ENCODE measurements at places on chromosomes 5 and 9.

DNA sequence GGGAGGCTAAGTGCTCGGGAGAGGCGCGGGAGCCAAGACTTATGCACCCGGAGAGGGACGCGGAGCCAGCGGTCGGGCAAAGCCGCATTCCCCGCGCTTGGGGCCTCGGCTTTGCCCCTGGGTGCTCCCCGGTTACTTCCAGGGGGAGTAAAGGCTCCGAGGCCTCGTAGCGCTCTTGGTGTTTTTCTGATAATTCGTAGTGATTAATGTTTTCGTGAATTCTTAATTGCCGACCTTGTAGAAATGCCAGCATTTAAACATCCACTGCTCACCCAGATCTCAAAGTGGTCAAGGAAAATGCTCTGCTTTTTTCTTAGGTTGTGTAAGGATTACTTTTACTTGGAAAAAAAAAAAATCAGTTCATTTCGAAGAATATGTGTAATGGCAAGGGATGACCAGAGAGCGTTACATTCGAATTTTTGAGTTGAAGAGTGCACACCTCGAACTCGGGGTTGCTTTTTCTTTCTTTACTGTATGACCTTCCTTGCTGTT, 654 bp upstream of the TUT7 start:
- DNase-seq, result no peak

GRCh38 chr5:20649966-20650365, 662.0 kb upstream of the CDH18 start:
- DNase-seq, result no peak

DNA sequence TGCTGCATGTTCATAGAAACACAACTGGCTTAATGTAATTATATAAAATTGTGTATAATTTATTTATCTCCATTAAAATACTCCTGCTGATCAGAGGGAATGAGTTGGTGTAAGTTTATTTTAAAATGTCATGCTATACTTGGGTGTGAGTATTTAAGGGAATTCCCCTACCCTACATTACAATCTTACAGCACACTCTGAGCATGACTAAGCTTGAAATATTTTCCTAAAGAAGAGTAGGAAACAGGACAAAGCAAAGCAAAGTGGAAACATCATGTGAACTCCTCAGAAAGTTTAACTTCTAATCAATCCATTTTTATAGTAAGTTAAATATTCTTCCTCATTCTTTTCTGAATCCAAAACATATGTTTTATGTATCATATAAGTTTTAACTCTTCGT, 1271.3 kb downstream of the EFNA5 start:
- no peak for DNase-seq

DNA sequence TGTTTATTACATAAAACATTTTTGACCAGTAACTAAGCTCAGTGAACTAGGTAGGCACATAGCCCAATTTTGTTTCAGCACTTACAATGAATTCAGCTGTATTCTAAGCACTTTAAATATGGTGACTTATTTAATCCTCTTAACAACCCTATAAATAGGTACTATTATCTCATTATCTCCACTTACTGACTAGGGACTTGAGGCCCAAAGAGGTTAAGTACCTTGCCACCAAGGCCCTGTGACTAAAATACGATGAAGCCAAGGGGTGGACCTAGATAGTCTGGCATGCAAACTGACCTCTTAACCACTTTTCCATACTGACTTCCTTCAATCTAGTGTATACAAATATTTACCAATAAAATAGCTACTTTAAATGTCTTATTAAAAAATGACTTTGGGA, 266.4 kb downstream of the ZNF608 start:
- no peak for DNase-seq

GRCh38 chr5:73387601-73388305, 60.8 kb downstream of the FOXD1 start:
- DNase-seq, result no peak

DNA sequence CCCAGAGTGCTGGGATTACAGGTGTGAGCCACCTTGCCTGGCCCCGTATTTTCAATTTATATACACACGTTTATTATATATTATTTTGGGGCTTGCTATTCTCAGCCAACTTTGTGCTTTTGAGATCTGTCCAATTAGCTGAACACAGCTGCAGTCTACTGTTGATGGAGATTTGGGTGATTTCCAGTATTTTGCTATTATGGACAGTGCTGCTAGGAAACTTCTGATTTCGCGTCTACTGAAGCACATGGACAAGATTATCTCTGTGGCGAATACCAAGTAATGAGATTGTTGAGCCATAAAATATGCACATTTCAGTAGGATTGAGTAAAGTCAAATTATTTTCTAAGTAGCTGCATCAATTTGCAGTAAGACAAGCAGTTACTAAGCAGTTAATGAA, 1731.2 kb upstream of the CDH6 start:
- DNase-seq, result no peak

- no peak for DNase-seq
These were observed 122.7 kb downstream of the ST8SIA4 start for GRCh38 chr5:100780376-100780870.

- DNase-seq, result no peak
These were observed 174.0 kb downstream of the NR2F1-AS1 start for GRCh38 chr5:93406971-93407401.

DNA sequence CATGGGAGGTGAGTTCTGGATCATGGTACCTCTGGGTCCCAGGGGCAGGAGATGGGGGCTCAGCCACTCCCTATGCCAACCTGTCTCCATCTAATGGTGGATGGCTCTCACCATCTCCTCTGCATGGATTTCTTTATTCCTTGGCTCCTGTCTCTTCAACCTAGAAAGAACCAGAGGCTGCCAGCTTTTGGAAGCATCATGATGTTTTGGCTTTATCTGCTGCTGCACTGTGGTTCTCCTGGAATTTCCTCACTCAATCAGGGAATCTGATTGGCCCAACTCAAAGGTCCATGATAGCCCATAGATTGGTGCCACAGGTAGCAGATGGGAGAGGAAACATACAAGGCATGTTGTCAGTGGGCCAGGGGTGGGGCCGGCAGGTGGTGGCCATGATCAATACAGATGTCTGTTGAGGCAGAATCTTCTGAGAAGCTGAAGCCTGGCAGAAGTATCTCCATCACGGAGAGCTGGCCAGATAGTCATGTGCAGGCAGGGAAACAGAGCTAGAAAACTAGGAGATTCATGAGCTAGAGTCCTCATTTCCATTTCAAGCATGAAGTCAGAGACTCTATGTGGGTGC, 158.2 kb downstream of the MACROH2A1 start:
- peak; percentile 1 for DNase-seq

GRCh38 chr5:141519605-141520565, 31.0 kb downstream of the PCDHGC5 start:
- no peak for DNase-seq

GRCh38 chr9:96874947-96875460, 20.7 kb upstream of the ZNF782 start:
- DNase-seq, result no peak

DNA sequence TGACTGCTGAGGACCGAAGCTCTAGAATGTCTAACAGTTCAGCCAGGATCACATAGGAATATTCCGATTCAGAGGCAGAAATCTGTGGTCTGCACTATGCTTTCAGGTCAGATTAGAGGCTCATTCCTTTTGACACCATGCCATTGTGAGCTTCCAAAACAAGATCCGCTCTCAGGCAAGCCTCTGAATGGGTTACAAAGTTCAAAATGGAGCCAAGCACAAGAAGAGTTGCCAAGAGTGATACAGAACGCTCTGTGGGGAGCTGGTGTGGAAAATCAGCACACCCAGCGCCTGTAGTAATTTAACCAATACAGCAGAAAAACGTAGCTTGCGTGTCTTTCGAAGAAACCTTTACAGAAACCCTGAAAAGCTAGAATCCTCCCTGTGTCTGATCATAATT, 33.3 kb upstream of the FAT2 start:
- DNase-seq, result no peak

- DNase-seq, result no peak
These were observed 11.4 kb upstream of the PTGR1 start for GRCh38 chr9:111610845-111611244.

DNA sequence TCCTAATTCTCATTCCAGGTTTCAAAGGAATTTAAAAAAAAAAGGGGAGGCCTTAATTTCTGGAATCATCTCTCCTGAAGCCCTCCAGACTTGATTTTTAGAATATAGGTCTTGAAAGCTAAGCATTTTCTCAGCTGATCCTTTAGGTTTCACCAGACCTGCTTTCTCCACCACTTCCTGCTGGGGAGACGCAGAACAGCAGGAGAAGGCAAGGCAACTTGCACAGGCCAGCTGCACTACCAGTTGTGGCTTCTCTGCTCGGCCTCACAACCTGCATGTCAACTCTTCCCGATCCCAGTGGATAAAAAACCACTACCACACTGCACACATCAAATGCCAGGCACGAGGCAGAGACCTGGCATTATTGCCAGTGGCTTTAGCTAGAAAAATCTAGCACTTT, 119.8 kb downstream of the SIL1 start:
- no peak for DNase-seq

GRCh38 chr5:72621576-72621975, 114.4 kb upstream of the ZNF366 start:
- DNase-seq, result no peak

DNA sequence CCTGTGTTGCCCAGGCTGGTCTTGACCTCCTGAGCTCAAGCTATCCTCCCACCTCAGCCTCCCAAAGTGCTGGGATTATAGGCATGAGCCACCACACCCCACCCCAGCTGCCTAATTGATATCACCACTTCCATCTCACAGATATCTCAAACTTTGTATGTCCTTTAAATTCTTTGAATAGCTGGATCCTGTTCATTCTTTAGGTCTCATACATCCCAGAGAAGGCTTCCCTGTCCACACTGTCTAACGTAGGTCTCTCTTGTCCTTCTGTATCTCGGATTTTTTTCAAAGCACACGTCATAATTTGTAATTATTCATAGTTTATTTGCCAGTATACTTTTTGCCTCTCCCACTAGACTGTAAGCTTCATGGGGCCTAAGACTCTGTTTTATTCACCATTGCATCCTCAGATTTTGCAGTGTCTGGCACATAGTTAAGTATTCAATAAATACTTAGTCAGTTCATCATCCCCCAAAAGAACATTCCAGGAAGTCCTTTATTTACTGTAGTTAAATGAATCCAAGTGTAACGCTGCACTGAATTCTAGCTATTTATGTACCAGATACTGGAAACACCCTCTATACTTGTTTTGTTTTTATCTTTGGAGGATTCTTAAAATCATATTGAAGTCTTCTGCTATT, 10.5 kb downstream of the ARSK start:
- no peak for DNase-seq

DNA sequence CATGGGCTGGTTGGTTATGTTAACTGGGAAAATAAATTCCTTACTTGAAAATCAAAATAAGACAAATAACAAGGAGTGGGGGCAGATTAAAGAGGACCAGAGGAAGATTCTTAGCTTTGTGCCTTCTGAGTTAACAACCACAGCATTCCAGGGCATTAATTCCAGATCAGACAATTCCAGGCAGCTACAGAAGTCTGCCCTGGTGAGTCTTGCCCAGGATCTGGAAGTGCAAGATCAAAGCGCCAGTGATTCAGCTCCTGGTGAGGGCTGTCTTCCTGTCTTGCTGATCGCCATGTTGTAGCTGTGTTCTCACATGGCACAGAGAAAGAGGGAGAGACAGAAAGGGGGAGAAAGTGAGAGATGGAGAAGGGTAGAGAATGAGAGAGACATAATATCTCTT, 65.6 kb downstream of the ANXA2R start:
- DNase-seq, result no peak

DNA sequence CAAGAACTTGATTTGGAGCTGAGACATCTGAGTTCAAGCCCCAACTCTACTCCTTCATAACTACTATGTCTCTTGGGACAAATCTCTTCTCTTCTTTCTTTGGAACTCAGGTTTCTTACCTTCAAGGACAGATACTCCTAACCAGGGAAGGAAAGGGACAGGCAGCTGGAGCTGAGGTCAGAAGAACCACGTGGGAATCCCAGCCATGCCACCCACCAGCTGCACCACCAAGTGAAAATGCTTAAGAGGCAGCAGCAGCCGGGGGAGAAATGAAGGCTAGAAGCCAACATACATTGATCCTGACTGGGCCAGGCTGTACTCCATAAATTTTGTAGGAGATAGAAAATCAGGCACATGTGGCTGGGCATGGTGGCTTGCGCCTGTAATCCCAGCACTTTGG, 9.6 kb upstream of the OR5C1 start:
- DNase-seq, result no peak

DNA sequence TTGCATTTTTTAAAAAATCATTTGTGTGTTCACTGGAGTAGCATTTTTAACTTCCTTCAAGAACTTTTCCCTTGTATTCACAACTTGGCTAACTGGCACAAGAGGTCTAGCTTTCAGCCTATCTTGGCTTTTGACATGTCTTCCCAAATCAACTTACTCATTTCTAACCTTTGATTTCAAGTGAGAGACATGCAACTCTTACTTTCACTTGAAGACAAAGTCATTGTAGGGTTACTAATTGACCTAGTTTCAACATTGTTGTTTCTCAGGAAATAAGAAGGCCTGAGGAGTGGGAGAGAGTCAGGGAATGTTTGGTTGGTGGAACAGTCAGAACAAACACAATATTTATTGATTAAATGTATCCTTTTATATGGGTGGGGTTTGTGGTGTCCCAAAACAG, 95.0 kb upstream of the C9orf72 start:
- no peak for DNase-seq

Measured in BE2C (cell line).